Pancreas (tissue), 10 donors: ENCODE measurements at places on chromosomes 12 and 14.

- no peaks in the 10 kb centered on the region for H3K27me3 ChIP-seq
- no peak overlapping the region for H3K4me3 ChIP-seq
- H3K36me3 ChIP-seq, result no peaks in the 10 kb centered on the region
- no peak overlapping the region for H3K27ac ChIP-seq
- no peaks in the 10 kb centered on the region for H3K4me1 ChIP-seq
- no peak for DNase-seq
Measured at GRCh38 chr14:58822856-58823255, 185.1 kb downstream of the DACT1 start.

GRCh38 chr12:27577688-27578087 is 53.7 kb downstream of the PPFIBP1 start:
- H3K36me3 ChIP-seq, result no peaks in the 10 kb centered on the region
- H3K4me3 ChIP-seq, result no peak overlapping the region
- peaks cover under 1% of the 10 kb centered on the region for H3K4me1 ChIP-seq
- DNase-seq, result no peak

- H3K27ac ChIP-seq, result no peak overlapping the region
- no peaks in the 10 kb centered on the region for H3K4me1 ChIP-seq
- H3K4me3 ChIP-seq, result no peak overlapping the region
- no peaks in the 10 kb centered on the region for H3K27me3 ChIP-seq
- DNase-seq, result no peak
- no peaks in the 10 kb centered on the region for H3K36me3 ChIP-seq
Measured at GRCh38 chr14:53549956-53550355, 396.8 kb upstream of the DDHD1 start.

- no peaks in the 10 kb centered on the region for H3K27me3 ChIP-seq
- H3K27ac ChIP-seq, result no peak overlapping the region
- no peak overlapping the region for H3K4me3 ChIP-seq
- no peaks in the 10 kb centered on the region for H3K4me1 ChIP-seq
- no peaks in the 10 kb centered on the region for H3K36me3 ChIP-seq
Measured at GRCh38 chr14:54674046-54674741, 107.3 kb downstream of the SAMD4A start.

DNA sequence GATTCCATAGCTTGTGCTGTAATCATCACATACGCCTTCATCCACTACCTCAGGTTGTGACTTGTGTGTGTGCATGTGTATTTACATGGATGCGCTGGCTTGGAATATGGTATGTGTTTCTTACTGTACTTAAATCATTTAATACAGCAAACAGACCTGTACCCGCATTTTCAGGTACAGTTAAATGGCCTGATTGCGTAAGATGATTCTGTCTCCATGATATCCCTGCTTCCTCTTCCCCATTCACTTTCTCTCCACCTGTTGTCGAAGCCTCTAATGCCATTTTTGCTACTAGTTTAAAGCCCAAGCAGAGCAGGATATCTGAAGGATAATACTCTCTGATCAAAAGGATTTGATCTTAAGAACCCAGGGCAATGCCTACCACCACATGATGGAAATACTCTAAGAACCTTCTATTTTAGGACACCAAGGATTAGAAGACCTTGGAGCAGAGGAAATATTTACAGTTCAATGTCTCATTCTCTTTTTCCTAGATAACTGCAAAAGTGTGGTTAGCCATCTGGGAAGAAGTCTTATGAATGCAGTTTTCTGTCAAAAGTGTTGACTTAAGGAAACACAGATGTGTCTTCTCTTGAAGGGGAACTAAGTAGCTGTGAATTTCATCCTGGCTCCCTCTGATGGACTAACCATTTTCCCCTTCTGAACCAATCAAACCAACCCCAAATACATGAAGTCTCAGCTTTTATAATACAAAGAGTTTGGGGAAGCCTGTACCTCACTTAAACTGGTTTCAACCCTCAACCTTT is 78.7 kb downstream of the HELB start:
- H3K27me3 ChIP-seq, result no peaks in the 10 kb centered on the region
- H3K36me3 ChIP-seq, result no peaks in the 10 kb centered on the region
- H3K27ac ChIP-seq, result no peak overlapping the region
- DNase-seq, result no peak
- no peaks in the 10 kb centered on the region for H3K4me1 ChIP-seq
- no peak overlapping the region for H3K4me3 ChIP-seq

DNA sequence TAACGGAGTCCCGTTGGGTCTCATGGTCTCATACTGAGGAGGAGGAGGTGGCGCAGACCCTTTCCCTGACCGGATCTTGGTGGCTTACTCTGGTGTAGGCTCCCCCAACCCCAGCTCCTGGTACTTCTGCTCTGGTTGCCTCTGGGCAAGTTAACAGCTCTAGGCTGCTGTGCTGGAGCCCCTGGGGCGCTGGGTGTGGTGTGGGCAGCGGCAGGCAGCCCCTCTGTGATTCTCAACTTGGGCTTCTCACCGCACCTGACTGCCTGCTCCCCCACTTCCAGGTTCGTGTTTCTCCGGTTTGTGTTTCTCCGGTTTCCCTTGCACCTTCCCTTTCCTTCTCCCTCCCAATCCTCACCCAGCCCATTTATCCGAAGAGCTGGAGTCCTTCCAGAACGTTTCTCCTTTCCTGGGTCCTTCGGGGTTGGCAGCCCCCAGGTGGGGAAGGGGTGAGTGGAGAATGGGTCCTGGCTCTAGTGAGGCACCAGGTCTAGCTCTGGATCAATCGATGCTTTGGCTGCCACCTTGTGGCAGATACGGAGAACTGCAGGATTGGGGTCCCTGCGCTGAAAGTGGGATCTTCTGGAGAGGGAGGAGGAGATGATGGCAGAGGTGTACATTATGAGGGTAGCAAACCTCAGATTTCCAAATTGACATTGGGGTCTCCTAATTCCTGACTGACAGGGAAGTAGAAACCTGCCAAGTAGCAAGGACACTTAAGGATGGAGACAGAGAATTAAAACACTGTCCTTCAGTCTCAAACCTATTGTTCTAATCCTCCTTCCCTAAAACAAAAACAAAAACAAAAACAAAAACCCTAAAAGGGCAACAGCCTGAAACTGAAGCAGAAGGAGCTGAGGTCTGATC is 8.3 kb downstream of the CISTR start:
- peaks cover 5% of the 10 kb centered on the region for H3K27me3 ChIP-seq
- peak overlapping the region; percentile 23 for H3K4me3 ChIP-seq
- no peak overlapping the region for H3K27ac ChIP-seq

- H3K4me3 ChIP-seq, result peak overlapping the region; percentile 53
- H3K36me3 ChIP-seq, result no peaks in the 10 kb centered on the region
- no peaks in the 10 kb centered on the region for H3K4me1 ChIP-seq
- peak; percentile 36 for DNase-seq
Measured at GRCh38 chr12:27975222-27976136, 2.9 kb upstream of the PTHLH start.

- H3K27ac ChIP-seq, result no peak overlapping the region
- no peaks in the 10 kb centered on the region for H3K27me3 ChIP-seq
- no peaks in the 10 kb centered on the region for H3K4me1 ChIP-seq
- no peak overlapping the region for H3K4me3 ChIP-seq
- H3K36me3 ChIP-seq, result no peaks in the 10 kb centered on the region
- DNase-seq, result no peak
Measured at GRCh38 chr12:99619389-99620158, 28.0 kb upstream of the GARIN6 start.

DNA sequence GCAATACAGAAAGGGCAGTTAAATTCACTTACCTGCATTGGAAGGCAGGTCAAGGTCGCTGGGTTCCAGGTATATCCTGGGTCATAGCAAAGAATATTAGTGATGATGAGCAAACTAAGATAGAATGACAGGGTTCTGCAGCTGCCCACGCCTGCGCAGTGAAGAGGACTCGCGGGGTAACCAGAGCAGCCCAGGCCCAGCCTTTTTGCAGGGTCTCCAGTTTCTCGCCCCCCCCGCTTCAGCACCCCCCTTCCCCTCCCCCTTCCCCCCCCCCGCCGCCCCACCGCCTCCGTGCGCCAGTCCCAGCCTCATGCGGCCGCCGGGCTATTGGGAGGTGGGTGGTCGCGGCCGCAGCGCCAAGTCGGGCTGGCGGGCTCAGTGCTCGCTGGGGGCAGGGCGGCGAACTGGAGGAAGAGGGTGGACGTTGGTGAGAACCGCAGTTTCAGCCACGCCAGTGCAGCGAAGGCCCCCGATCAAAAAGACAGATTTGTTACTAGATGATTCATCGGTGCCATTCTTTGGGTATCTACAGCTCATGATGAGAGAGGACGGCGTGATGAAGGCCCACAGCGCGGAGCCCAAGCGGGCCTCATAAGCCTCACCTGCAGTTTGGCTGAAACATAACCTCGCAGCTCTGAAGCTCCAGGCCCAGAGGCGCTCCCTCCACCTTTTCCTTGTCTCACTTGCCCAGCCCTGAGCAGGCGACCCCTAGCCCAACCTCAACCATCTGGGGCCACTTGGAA is 20.2 kb downstream of the SLC2A3 start:
- no peak overlapping the region for H3K4me3 ChIP-seq
- H3K27ac ChIP-seq, result no peak overlapping the region
- H3K36me3 ChIP-seq, result no peaks in the 10 kb centered on the region
- H3K27me3 ChIP-seq, result no peaks in the 10 kb centered on the region

GRCh38 chr14:92737206-92737605 is 11.2 kb downstream of the LGMN start:
- H3K4me3 ChIP-seq, result no peak overlapping the region
- H3K27ac ChIP-seq, result no peak overlapping the region
- H3K27me3 ChIP-seq, result no peaks in the 10 kb centered on the region
- no peak for DNase-seq
- H3K36me3 ChIP-seq, result no peaks in the 10 kb centered on the region
- no peaks in the 10 kb centered on the region for H3K4me1 ChIP-seq

DNA sequence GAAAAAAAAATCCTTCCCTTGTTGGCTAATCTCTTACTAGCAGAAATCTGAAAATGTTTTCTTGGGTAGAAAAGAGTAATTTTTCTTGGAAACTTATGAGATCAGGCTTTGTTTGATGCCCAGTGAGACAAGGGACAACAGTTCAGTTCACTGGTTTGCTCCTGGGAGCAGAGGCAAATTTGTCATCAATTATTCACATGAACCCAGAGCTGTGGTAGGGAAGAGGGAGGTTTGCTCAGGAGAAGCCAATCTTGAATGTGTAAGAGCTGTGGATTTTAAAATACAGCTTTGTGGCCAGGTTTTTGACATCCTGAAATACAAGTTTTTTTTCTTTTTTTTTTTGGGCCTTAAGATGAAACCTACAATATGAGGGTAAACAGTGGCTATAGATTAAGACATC is 426.6 kb downstream of the ATP23 start:
- H3K4me1 ChIP-seq, result no peaks in the 10 kb centered on the region
- H3K36me3 ChIP-seq, result no peaks in the 10 kb centered on the region
- H3K27ac ChIP-seq, result no peak overlapping the region

DNA sequence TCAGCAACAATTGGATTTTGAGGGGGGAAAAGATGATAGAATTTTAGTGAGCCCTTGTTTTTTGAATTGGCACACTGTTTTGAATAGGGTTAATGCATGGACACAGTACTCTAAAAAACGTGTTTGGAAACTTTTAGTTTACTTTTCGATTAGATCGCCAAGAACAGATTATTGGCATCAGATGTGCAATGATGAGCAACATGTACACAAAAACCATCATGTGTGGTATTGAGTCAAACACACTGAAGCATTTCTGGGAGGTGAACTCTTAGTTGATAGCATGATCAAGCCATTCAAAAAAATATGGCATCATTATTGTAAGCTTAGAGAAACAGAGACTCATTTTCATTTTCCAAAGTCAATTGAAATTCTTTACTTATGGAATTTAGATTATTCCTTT is 329.2 kb downstream of the ADAMTS20 start:
- H3K27me3 ChIP-seq, result no peaks in the 10 kb centered on the region
- no peak for DNase-seq
- H3K4me1 ChIP-seq, result no peaks in the 10 kb centered on the region
- H3K27ac ChIP-seq, result no peak overlapping the region
- no peak overlapping the region for H3K4me3 ChIP-seq
- H3K36me3 ChIP-seq, result no peaks in the 10 kb centered on the region

- H3K4me1 ChIP-seq, result peaks cover 67% of the 10 kb centered on the region
- no peak overlapping the region for H3K4me3 ChIP-seq
- no peaks in the 10 kb centered on the region for H3K27me3 ChIP-seq
- H3K27ac ChIP-seq, result peak overlapping the region; percentile 85
- peak; percentile 30 for DNase-seq
Measured at GRCh38 chr12:106976668-106977067, 10.3 kb downstream of the MTERF2 start.

DNA sequence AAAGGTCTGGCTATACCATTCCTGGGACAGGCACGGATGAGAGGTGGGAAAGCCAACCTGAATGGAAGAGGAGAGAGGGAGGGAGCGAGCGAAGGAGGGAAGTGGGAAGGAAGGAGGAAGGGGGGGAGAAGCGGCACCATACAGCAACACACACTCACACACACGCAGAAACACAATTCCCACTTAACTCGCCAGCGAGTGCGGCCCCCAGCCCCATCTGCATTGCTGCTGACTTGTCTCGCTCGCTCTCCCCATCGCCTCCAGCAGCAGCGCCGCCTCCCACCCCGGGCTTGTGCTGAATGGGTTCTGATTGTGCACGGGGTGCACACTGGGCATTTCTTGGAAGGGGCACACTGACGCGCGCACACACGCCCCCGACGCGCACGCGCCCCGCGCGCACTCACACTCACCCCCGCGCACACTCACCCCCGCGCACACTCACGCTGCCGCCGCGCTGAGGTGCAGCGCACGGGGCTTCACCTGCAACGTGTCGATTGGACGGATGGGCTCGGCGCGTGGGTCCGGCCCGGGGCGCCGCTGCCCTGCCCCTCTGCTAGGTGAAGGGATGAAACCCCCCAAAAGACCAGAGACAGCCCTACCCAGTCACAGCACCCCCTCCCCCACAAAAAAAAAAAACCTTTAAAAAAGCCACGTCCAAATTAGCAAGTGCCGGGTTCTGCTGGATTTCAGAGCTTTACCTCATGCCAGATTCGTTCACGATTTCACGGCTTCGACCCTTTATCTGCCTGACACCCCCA is 685 bp downstream of the GRIN2B start:
- no peak for DNase-seq
- no peaks in the 10 kb centered on the region for H3K4me1 ChIP-seq
- peak overlapping the region; percentile 26 for H3K4me3 ChIP-seq
- H3K27me3 ChIP-seq, result peaks cover 5% of the 10 kb centered on the region
- H3K27ac ChIP-seq, result no peak overlapping the region
- no peaks in the 10 kb centered on the region for H3K36me3 ChIP-seq

GRCh38 chr12:108063192-108063591 is 65.9 kb upstream of the WSCD2 start:
- no peaks in the 10 kb centered on the region for H3K4me1 ChIP-seq
- no peak overlapping the region for H3K4me3 ChIP-seq
- H3K27ac ChIP-seq, result no peak overlapping the region
- no peak for DNase-seq
- no peaks in the 10 kb centered on the region for H3K36me3 ChIP-seq
- no peaks in the 10 kb centered on the region for H3K27me3 ChIP-seq

GRCh38 chr14:90446405-90446804 is 49.6 kb downstream of the CALM1 start:
- H3K4me3 ChIP-seq, result no peak overlapping the region
- DNase-seq, result no peak
- H3K27ac ChIP-seq, result no peak overlapping the region
- no peaks in the 10 kb centered on the region for H3K27me3 ChIP-seq

- H3K27ac ChIP-seq, result no peak overlapping the region
- no peak overlapping the region for H3K4me3 ChIP-seq
- no peak for DNase-seq
- H3K27me3 ChIP-seq, result no peaks in the 10 kb centered on the region
- H3K36me3 ChIP-seq, result no peaks in the 10 kb centered on the region
- peaks cover 11% of the 10 kb centered on the region for H3K4me1 ChIP-seq
Measured at GRCh38 chr14:96799489-96800054, 2.4 kb downstream of the VRK1 start.
